ENCODE measurements at places on chromosomes 11 and 22.

- no peak for DNase-seq
Measured at GRCh38 chr11:6124245-6124644, 16.8 kb downstream of the OR56B4 start.

- DNase-seq: no peak
Measured at GRCh38 chr11:65571940-65572339, 398 bp upstream of the FAM89B start.

- no peak for DNase-seq
Measured at GRCh38 chr22:36510966-36511881, 4.4 kb upstream of the FOXRED2 start.

DNA sequence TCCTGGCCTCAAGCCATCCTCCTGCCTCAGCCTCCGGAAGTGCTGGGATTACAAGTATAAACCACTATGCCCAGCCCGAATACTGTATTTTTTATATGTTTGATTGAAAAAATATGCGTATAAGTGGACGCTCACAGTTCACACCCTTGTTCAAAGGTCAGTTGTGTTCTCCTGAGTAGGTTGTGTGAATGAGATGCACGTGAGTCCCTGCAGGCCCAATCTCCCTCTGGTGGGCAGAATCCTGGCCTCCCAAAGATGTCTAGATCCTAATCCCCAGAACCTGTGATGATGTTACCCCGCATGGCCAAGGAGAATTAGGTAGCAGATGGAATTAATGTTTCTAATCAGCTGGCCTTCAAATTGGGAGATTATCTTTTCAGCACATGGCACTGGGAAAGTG, 41.9 kb downstream of the CTTN start:
- no peak for DNase-seq

DNA sequence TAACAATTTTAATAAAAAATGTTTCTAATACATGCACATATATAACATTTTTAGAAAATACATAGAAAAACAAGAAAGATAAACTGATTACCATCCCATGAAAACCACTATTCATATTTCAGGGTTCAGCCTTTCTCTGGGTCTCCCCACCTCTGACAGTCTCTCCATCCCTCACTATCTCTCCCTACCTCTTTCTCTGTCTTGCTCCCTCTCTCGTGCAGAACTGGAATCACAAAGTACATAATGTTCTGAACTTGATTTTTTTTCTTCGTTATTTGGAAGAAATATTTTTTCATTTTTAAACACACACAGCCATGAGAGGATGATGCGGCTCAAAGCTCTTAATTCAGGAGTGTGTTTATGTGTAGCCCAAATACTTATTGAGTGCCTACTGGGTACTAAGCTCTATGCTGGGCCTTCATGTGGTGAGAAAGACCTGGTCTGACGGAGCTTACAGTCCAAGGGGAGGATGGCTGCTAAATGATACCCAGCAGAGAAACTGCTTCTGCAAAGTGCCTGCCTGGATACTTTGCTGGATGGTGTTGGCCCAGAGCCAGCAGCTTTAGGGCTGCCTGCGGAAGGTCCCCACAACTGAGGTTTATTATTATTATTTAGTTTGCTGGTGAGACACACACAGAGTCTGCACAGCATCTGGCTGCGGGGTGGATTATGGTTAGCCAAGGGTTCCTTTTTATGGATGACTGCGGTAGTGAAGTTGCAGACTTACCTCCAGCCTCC, 42.6 kb downstream of the SC5D start:
- no peak for DNase-seq

GRCh38 chr11:125331357-125332035, 164.6 kb downstream of the FEZ1 start:
- DNase-seq: no peak

DNA sequence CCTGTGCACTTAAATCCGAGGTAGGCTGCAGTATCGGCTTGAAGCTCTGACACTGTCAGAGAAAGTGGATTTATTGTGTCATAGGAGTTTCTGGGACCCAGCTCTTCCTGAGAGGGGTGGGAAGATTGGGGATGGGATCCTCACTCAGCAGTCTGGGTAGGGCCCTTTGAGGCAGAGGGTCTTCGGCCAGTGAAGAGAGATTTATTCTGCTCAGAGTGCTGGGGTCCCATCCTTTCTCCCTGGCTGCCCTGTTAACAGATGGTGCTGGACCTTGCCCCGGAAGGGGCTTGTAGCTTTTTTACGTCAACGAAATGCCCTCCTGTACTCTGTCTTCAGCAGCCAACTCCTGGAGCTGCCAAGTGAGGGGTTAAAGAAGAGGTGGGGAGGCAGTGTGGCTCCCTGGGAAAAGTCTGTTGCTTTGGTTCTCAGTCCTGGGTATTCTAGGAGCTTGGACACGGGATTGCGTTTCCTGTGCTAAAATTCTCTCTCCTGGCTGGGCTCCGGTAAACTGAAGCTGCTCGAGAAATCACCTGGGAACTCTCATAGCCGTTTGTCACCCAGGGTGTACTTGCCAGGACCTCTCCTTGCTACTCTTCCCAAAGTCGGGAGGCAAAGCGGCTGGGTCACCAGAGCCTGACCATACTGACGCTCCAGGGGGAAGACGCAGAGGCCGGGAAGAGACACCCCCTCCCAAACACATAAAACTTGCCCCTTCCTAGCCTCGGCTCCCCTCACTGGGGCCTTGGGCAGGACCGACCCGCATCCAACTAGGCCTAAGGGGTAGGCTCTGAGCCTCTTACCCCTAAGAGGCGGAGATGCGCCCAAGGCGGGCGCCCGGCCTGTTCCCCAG, 806 bp upstream of the SMDT1 start:
- no peak for DNase-seq

DNA sequence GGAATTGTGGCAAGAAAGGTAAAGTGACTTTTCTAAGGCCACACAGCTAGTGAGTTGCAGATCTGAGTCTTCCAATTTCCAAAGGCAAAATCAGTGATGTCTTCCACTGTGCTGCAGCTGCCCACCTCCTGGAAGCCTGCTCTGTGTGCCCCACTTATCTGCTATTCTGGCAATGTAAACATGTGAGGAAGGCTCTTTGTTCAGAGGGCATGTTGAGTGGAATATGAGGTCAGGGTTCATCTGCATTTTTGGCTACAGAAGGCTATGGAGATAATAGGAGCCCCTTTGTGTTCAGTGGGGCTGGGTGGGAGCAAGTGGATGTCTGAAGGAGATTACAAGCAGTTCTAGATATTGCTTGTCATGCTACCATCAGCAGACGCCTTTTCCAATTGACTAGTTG, 396.2 kb downstream of the BUD13 start:
- no peak for DNase-seq

- DNase-seq: no peak
Measured at GRCh38 chr11:75160880-75161279, 10.0 kb downstream of the SLCO2B1 start.

- no peak for DNase-seq
Measured at GRCh38 chr11:5065027-5065426, 4.3 kb upstream of the OR52E1 start.

GRCh38 chr11:103671143-103671651, 365.2 kb upstream of the DDI1 start:
- no peak for DNase-seq

DNA sequence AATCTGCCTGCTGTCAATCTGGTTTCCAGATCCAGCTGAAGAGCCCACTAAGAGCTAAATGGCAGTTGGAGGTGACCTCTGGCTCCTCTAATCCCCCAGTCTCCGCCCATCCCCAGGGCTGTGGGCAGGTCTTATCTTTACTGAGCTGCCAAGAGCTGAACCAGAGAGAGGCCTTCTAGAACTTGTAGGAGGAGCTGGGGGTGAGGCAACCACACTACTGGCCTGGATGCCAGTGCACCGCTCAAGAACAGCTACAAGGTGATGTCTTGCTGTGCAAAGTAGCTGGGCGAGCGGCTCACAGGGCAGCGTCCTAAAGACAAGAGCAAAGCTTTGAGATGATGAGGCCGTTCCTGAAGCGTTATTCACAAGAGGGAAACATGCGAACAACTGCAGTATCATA, 374.6 kb downstream of the CTTN start:
- DNase-seq: no peak

GRCh38 chr11:109490953-109491635, 69.1 kb downstream of the C11orf87 start:
- DNase-seq: no peak

- no peak for DNase-seq
Measured at GRCh38 chr11:76786016-76786415, 2.9 kb downstream of the TSKU start.

DNA sequence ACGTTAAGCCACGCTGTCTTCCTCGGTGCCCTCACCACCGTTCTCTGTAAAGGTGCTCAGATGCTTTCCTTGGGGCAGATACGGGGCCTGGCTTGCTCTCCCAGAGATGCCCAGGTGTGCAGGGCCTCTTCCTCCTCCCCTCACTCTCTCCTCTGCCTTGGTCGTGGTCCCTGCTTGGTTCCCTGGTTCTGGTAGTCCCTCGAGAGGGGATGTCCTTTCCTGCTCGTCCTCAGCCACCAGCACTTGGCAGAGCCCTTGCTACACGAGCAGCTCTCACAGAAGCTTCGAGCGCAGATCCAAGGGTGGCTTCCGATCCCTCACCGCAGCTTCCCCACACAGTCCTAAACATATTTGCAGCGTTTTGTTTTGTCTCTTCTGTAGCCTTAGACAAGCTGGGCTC, 298.8 kb downstream of the TBC1D22A start:
- DNase-seq: no peak

DNA sequence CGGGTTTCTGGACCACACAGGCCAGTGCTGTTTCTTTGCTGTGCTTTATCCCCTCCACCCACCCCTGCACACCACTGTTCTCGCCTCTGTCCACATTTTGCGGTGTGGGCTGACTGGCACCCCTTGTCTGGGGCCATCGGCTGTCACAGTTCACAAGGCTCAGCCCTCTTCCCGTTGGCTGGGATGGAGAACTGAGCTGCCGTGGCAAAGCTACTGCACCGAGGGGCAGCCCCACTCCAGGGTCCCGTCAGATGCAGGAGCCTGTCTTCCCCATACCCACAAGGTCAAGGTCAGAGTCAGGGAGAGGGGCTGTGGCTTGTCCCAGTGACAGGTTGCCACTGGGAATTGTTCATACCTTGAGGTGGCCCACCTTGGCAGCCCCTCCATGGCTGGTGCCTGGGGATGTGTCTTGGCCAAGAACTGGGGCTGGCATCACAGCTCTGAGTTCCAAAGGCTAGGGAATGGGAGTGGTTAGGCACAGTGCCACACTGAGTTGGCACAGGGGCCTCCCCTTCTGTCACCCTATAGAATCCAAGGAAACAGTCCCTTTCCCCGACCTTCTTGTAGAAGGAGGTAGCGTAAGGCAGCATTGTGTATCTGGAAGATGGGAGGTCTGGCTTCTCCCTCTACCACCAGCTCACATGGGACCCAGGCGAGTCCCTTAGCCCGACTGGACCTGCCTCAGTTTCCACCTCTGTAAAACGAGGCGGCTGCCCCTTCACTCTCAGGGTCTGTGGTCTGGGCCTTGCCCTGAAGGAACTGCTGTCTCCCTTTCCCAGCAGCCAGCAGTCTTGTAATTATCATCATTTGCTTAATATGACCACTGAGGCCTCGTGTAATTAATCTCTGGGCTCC, 3.4 kb downstream of the GRK2 start:
- no peak for DNase-seq

DNA sequence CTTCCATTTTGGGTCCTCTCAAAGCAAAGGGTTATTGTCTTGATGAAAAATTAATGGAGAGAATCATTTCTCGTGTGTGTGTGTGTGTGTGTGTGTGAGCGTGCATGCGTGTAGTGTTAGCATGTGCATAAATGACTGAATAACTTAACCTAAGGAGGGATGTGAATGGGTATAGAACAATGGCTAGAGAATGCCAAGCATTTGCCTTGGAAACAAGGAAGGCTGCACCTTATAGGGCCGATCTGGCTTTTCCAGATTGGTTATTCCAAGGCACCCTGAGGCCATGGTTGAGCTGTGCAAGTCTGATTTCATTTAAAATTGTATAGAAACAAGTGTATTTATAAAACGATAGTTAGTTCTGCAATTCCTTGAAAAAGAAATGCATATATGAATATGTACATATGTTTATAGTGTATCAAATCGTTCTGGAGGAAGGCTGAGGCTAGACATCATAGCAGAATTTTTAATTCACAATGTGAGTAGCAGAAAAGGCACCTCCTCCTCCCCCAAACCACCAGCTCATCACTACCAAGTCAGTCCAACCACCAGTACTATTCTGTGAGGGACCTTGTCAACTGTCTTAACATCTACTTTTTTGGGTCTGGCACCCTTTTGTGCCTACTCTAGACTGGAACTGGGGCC, 322.7 kb upstream of the ISX start:
- no peak for DNase-seq

GRCh38 chr11:73308003-73308960, at the start of gene ARHGEF17:
TSS of gene ARHGEF17 (plus strand) at chr11:73308276. CDS start at chr11:73308639, 363 bp downstream.
- no peak for DNase-seq

- no peak for DNase-seq
Measured at GRCh38 chr11:58562375-58562800, 13.3 kb downstream of the LPXN start.

GRCh38 chr22:43474161-43475101, 62.6 kb downstream of the MPPED1 start:
- no peak for DNase-seq

DNA sequence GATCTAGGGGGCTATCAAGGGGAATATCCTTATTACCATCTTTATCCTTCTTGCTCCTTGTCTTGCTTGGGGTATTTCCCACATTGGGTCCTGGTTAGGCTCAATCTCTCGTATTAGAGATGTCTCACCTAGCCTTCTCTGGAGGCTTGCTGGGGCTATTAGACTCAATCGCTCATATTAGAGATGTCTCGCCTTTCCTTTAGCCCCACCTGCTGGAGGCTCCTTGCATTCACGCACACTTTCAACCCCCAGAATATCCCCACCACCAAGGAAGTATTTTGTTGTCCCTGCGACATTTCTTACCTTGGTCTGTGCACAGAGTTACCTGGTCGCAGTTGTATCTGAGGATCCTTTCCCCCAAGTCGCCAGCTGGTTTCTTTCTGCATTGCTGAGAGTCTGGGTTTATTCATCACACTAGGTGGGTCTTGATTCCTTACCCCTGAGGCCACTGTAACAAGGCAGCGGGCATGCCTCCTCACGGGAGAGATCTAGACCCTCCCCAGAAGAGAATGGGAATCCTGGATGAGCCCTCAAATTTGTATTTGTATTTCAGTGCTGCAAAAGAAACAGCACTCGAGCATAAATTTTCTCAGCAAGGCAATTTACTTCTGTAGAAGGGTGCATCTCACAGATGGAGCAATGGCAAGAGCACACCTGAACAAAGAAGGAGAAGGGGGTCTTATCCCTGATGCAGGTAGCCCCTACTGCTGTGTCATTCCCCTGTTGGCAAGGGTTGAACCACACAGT, 15.9 kb upstream of the HYLS1 start:
- DNase-seq: no peak

DNA sequence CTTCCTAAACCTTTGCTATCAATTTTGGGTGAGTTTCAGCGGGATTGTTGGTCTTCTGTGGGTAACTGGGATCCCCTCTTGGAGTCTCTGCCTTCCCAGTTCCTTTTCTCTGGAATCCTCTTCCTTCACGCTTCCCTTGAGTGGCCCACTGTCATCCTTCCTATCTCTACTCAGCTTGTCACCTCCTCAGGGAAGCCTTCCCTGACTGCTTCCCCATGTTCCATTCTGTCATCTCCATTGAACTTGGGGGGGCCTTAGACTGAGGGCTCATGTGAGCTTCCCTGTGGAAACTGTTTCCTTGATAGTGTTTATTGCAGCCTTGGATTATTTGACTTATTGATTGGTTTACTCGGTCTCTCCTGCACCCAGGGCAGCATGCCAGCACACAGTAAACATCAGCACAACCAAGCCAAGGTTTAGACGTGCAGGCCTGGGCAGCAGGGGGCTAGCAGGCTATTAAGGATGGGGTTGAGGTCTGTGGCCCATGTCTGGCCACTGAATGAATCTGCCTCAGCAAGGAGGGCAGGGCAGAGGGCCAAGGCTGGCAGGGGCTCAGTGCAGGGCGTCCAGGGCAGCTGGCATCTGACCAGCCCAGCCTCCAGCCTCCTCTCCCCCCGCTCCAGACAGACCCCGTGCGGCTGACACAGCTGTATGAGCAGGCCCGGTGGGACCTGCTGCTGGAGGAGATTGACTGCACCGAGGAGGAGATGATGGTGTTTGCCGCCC, 7.2 kb downstream of the TRPT1 start:
- DNase-seq: no peak

Data from NCI-H2081 treated with DMSO at 0.1 percent for 48 hours (cell line).